ENCODE measurements at places on chromosomes 5 and 9.

GRCh38 chr9:131968632-131969031 is 111.0 kb downstream of the MED27 start:
- no peak for DNase-seq

- peak; percentile 73 for DNase-seq
Observed at GRCh38 chr9:134585746-134586706, 55.6 kb upstream of the COL5A1 start.

- DNase-seq, result no peak
Observed at GRCh38 chr9:72362680-72363139, 2.3 kb downstream of the ZFAND5 start.

- DNase-seq, result no peak
Observed at GRCh38 chr5:102617191-102618187, 118.7 kb upstream of the SLCO6A1 start.

- DNase-seq, result no peak
Observed at GRCh38 chr9:37060833-37061232, 26.8 kb upstream of the PAX5 start.

DNA sequence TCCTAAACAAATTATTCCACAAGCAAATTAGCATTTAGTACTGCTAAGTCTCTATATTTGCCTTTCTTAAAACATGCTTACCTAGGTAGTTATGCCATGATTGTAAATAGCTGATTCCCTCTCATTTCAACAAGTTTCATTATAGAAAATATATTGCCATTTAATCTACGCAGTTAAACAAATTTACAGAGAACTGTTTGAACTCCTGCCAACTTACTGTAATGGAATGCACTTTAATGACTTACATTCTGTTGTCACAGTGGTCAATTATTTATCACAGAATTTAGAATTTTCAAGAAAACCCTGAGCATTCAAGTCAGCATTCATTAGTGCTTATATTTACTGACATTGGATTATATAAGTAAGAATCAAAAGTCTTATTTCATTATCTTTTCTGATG is 19.6 kb downstream of the SLC38A9 start:
- DNase-seq, result no peak

DNA sequence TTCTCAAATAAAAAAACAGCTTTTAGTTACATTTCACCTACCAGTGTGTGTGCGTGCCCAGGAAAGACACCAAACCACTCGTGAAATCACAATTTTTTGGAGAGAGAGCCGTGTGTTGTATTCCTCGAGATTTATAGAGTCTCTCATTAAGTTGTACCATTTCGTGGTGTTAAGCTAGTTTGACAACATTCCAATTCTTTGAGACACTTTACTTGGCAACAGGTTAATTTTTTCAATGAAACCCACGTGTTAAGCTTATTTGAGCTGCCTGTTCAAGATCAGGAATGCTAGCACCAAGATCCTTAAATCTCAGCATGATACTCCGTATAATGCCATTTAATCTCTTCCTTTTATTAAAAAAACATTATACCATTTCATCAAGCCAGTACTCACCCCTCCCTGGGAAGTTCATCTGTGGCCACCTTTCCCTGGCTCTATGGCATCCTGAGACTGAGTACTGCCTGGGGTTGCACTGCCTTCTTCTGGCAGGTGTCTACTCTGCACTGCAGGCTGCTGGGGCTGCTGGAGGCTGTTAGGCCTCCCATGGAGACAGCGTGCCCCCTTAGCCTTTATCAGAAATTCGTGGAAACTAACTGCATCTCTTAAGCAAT is 143.7 kb downstream of the ARHGAP26 start:
- DNase-seq, result no peak

- DNase-seq, result no peak
Observed at GRCh38 chr9:113617550-113617949, 154.0 kb downstream of the RGS3 start.

DNA sequence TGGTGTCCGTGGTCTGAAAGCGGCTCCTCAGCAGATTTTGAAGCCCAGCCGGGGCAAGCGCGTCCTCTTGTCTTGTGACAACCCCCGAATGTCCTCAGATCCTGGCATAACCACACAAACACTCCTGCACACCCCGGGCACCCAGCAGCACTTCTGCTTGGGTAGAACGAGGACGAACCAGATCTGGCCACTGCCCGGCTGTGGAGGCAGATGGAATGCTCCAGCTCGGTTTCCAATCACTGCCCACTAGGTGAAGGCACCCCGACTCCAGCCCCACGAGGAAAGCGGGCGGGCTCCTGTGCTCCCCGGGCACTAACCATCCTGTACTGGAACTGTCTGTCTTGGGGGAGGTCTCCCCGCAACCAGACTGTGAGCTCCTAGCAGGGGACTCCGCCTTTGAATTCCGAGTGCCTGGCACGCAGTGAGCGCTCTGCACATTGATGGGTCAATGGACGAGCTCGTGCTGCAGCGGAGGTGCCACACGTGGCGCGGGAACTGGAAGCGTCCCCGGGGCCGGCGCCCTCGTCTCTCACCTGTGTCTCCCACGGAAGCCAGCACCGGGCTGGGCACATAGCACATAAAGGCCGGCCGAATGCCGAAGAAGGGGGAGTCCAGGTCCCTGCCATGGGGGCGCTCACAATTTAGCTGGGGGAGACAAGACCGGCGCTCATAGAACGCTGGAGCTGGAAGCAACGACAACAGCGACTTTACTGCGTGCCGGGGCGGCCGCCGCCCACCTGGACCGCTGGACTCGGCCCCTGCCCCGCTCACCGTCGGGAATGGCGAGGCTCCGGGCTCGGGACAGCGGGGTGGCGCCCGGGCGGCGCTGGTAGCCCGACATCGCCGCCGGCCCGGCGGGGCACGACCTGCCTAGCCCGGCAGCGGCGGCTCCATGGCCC is 608 bp downstream of the ENTR1 start:
- no peak for DNase-seq

GRCh38 chr5:130141659-130142320 is 237.5 kb downstream of the CHSY3 start:
- no peak for DNase-seq

DNA sequence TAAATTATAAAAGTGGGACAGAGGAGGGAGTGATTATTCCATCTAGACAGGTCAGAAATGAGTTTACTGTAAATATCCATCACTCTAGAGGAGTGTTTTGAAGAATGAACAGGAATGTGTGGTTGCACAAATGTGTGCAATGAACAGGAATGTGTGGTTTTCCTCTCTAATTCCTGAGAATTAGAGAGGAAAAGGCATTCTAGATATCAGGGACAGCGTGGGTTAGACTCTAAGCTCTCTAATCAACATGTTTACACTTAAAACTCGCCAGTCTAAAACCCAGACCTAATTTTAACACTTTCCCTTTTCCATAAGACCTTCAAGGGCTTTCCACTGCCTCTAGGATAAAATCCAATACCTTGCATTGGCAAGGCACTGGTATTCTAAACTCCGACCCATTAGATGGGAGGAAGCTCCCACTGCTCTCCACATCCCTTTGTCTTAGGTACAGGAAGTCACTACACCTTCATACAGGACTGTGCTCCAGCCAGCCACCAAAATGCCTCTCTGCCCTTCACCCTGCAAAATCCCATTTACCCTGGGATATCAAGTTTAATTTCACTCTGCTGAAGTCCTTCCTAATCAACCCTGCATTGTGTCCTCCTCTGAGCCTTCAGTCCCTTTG is 67.9 kb downstream of the NFIB start:
- DNase-seq, result no peak

GRCh38 chr5:131394128-131394527 is 130.3 kb downstream of the CDC42SE2 start:
- DNase-seq, result no peak

DNA sequence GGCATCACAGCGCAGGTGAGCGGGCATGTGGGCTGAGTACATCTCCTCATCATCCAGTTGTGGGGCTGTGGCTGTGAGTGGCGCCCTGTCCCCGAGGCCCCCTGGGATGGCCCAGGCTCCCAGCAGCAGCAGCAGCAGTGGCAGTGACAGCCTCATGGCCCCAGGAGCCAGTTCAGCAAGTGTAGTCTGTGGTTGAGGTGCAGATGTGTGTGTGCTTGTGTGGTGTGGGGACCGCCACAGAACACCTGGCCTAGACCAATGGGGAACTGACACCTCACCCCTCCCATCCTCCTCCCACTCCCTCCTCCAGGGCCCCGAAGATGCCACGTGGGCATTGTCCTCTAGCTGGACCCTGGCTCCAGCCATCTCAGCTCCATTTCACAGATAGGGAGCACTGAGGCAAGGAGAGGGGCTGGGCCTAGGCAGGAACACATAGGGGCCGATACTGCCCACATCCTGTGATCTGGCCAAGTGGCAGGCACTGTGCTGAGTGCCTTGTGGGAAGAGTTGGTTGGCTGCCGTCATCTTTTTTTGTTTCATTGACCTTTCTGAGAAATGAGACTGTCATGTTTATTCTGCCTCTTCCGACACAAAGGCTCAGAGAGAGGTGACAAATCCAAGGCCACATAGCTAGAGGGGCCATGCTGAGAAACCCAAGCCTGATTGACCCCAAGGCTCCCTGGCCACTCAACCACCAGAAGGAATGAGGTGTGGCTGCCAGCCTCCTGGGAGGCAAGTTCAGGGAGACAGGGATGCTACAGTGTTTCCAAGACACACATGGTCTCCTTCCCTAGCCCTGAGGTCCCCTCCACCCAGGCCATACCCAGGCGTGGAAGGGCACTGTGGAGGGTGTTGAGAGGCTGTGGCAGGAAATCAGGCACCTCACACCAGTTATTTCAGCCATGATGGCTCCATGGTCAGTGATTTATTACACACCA is at the start of gene MZB1:
Gene MZB1 (minus strand): TSS at position 213 of the 938 bp plus-strand sequence. CDS start 57 bp downstream, at position 156.
- DNase-seq, result no peak

DNA sequence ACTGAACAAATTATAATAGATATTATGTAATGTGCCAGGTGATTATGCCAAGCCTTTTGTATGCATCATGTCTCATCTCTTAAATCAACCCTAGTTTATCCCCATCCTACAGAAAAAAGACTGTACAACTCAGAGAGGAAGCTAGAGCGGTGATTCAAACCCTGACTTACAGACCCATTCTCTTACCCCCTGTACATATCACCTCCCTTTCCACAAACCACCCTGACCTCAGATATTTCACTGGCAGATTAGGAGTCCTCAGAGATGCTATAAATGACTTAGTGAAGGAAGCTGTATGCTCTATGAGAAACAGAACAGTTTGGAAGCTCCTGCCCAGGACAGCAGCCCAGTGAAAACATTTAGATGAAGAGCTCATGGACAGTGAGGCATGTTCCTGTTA is 79.1 kb upstream of the RARS1 start:
- no peak for DNase-seq

- DNase-seq, result no peak
Observed at GRCh38 chr5:17314907-17315471, 97.6 kb downstream of the BASP1 start.

- DNase-seq, result no peak
Observed at GRCh38 chr5:107342371-107342770, 328.4 kb downstream of the EFNA5 start.

DNA sequence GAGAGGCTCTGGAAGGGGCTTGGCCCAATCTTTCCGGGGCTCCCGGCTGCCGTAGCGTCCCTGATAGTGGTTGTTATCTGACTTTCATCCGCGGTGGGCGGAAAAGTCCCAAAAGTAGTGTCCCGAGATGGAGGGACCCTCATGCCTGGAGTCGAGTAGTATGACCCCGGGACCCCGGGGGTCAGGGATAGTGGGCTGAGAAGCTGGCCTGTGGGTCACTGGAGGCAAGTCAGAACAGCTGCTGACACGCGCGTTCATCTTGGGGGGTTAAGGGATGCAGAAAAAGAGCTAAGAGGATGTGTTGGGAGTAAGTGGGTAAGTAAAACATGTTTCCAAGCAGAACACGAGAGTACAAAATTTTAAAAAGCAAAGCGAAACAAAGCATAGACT is 123.4 kb downstream of the TMEM161B start:
- DNase-seq, result no peak

GRCh38 chr9:70947086-70947485 is 174.3 kb downstream of the TRPM3 start:
- DNase-seq, result no peak

- no peak for DNase-seq
Observed at GRCh38 chr5:169840405-169840804, 139.9 kb downstream of the INSYN2B start.

DNA sequence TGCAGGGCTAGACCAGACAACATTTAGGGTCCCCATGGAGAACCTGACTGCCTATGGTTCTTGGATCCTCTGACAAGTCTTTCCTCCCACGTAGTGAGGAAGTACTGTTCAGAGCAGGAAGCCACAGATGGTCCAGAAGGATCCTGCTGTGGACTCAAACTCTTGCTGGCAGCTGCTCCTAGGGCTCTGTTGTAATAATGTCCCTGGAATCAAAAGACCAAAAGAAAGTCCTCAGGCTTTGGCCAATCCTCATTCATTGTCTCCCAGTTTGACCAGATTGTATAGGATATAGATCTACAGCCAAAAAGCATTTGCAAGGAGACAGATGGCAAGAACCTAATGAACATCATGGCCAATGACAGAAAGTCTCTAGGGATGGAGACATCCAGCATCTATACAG is 53.9 kb downstream of the SEMA6A start:
- DNase-seq, result no peak

DNA sequence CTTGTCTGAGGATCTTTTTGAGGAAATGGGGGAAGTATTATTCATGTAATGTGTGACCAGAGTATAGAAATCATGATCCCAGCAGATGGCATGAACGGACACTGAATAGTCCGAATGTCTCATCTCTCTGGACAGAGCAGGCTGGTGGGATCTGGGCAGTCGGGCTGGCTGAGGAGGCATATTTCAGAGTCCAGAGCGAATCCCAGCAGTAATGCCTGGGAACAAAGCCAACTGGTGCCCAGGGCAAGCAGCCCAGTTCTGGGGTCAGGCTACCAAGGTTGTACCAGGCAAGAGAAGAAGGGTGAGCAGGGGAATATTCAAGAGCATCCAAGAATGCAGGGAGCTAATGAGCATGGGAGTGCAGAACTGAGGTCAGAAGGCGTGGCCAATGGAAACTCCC is 306.4 kb downstream of the ZSWIM6 start:
- no peak for DNase-seq

DNA sequence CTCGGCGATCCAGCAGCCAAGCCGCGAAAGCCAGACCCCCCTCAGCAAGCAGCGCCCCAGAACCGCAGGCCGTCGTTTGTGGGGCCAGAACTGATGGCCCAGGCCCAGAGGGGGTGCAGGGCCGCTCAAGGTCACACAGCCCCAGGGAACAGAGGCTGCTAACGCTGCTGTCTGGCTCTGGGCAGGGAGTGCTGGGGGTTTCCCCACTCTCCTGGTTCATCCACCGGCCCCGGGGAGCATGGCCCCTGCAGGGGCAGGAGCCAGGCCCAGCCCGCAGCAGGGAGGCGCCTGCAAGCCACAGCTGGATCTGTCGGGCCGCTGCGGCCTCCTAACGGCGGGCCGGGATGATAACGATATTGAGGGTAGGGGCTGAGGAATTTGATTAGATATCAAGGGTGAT is 64.8 kb upstream of the IGFBPL1 start:
- DNase-seq, result no peak

GRCh38 chr9:5554254-5554653 is 43.9 kb downstream of the PDCD1LG2 start:
- DNase-seq, result no peak
